Umbilical cord (tissue), 2 donors: ENCODE measurements at places on chromosomes 16 and 17.
A peak's percentile ranks its signal among the peaks of the same experiment; 100 is the strongest.

- DNase-seq = no peak
Observed at GRCh38 chr17:31565652-31566051, 174.2 kb downstream of the RAB11FIP4 start.

DNA sequence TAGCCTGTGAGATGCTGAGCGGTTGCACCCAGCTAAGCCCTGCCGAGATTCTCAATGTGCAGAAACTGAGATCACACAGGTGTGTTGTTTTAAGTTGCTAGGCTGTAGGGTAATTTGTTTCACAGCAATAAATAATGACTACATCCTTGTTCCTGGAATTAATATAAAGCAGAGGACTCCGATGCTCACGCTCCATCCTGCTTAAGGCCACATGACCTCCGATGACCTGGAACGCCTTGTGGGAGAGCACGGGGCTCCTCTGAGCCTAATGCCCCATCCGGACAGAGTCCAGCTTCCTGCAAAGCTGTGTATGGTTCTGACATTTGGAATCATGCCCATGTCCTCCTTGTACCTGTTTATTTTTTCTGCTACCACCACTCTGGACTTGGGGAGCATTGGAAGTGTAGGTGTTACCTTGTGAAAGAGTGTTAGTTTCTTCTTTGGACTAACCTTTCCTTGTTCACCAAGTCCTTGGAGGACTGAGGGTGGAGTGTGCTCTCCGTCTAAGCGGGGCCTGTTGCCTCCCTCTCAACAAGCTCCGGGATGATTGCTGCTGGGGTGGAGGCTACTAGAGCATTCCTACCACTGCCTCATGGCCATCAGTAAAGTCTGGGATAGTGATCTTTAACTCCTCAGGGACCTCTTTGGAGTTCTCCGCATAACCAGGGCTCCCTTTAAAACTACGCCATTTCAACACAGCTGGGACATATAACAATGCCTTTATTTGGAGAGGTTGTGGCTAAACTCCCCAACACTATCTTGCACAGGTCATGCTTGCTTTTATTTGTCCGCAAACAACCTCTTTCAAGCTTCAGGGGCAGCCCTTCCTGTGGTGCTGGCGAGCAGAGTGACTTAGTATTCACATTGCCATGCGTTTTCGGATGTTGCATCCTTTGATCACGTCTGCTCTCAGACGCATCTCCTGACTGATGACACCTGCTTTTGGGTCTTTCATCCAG, 125.4 kb downstream of the IRX3 start:
- DNase-seq = no peak

DNA sequence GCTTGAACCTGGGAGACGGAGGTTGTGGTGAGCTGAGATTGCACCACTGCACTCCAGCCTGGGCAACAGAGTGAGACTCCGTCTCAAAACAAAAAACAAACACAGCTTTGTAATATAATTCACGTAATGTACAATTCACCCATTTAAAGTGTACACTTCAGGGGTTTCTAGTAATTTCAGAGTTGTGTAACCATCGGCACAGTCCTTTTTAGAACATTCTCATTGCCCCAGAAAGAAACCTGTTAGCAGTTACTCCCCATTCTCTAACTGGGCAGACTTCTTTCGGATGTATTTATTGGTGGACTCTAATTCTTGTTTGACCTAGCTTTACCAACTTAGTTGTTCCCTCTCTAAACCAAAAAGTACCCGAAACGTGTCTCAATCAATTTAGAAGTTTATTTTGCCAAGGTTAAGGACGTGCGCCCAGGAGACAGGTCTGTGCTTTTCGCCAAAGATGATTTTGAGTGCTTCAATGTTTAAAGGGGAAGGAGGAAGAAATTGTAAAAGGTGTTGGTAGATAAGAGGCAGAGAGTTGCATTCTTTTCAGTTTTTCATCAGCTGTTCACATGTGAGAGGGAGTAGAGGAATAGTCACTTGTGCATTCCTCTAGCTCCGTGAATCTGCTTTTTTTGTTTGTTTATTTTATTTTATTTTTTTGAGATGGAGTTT, 175.3 kb downstream of the PRKCA start:
- DNase-seq = no peak

- DNase-seq = no peak
Observed at GRCh38 chr17:83200231-83200699, 120.9 kb downstream of the METRNL start.

DNA sequence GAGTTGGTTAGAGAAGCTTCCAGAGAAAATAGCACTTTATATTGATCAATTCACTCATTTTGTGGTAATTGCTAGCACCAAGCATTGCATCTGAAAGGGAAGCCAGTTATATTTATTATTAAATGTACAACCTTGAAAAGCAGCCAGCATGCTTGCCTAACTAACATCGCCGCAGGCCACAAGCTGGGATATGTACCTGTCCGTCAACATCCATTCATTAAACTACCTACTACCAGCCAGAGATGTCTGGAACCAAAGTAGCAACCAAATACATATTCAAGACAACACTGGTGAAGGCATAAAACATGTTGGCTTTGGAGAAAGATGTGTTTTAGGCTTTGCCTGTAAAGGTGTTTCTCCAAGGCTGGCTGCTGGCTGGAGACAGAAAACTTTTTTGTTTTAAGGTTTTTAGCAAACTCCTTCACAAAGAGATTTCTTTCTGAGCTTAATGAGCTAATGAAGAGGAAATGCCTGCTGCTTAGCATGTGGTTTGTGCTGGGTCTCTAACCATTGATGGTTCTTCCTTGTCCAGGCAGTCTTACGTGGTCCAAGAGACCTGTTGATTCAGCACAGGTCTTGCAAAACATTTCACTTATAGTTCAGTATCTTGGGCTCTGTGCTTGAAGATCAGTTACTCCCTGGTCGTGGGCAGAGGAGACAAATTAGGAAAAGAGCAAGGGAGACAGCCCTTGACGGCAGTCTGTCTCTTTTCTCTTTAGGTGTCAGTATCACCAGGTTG, 3.1 kb downstream of the ITPRIPL2 start:
- DNase-seq = no peak

GRCh38 chr16:79973320-79973719, 372.8 kb upstream of the MAF start:
- no peak for DNase-seq

GRCh38 chr16:79980650-79981521, 380.3 kb upstream of the MAF start:
- DNase-seq = no peak

GRCh38 chr16:77396461-77396860, 38.4 kb downstream of the ADAMTS18 start:
- DNase-seq = no peak

DNA sequence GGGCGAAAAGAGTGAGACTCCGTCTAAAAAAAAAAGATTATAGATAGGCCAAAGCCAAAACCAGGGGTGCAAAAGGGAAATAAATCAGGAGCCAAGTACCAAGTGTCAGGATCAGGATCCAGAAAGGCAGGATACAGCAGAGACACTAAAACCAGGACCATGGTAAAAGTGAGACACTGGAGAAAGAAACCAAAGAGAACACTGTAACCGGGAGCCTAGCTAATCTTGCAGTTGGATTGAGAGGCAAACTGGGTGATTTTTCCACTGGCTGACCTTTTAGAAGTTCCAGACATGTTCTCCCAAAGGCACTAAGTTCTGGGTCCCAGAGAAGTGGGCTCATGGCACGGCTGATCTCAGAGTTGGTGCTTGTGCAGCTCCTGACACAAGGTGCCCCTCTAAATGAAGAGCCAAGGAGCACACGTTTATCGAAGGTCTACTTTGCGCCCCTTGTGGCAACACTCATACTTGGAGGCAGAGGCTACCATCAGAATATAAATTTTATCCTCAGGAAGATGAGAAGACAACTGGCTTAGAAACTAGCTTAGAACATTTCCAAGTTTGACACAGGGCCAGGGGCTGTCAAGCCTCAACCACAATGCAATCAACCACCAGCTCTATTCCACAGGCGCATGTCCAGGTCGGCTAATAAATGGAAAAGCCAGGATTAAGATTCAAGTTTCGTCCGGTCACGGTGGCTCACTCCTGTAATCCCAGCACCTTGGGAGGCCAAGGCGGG, 27.5 kb upstream of the HELZ start:
- no peak for DNase-seq

DNA sequence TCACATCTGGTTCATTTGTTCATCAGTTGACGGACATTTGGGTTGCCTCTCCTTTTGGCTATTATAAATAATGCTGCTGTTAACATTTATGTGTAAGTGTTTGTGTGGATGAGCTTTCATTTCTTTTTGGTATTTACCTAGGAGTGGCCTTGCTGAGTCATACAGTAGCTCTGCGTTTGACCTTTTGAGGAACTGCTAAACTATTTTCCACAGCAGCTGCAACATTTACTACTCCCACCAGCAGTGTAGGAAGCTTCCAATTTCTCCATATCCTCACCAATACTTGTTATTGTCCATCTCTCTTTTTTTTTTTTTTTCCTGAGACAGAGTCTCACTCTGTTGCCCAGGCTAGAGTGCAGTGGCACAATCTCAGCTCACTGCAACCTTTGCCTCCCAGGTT, 20.7 kb upstream of the PLCG2 start:
- no peak for DNase-seq

GRCh38 chr17:72485596-72485995, 364.8 kb downstream of the SOX9 start:
- DNase-seq = no peak

DNA sequence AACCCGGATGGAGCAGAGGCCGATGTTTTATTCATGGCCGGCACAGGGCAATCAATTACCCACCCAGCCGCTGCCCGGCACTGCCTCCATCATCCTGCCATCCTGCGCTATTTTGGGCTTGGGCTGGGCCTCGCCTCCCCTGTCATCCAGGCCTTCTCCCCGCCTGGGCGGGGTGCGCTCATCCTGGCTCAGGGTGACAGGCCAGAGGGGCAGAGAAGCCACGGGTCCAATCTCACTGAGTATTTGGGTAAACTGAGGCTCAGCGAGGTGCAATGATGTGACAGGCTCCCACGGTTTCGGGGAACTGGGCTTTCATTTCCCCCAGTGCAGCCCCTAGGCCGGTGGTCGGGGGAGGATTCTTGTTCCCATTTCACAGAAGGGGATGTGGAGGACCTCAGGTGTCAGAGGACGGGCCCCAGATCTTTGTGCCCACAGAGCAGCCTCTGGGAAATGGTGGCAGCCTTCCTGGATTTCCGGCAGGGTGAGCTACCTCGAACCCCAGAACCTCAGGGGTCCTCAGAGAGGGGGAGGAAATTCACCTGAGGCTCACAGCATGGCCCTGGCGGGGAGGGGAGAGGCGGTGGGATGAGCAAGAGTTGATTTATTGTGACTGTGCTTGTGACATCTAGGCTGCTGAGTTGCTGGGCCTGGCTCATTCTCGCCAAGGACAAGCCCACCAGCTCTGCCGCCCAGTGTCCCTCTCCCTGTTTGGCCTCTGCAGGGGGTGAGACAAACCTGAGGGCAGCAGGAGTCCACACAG, 23.8 kb upstream of the KCNJ12 start:
- DNase-seq = no peak

GRCh38 chr17:8151120-8151640, 1.0 kb downstream of the PER1 start:
- DNase-seq = peak; percentile 94

GRCh38 chr16:73329358-73330286, 281.7 kb upstream of the ZFHX3 start:
- peak; percentile 52 for DNase-seq

GRCh38 chr17:82302568-82302963, 14.8 kb downstream of the CD7 start:
- no peak for DNase-seq

DNA sequence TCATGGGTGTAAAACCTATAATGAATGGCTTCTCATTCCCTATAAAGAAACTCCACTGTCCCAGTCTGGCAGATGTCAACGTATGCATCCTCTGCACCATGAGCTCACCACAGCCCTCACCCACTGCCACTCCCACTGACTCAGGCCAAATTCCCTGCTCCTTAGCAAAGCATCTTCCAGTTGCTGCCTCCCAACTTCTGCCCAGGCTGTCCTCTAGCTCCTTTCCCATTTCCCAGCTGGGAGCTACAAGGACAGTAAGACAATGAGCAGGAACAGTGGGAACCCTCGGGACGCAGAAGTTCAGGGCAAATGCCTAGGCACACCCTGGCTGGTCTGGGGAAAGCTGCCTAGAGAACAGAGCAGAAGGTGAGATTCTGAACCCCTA, 9.1 kb upstream of the THAP11 start:
- DNase-seq = peak; percentile 68

- DNase-seq = peak; percentile 86
Observed at GRCh38 chr17:2259769-2260536, 43.6 kb downstream of the SMG6 start.

DNA sequence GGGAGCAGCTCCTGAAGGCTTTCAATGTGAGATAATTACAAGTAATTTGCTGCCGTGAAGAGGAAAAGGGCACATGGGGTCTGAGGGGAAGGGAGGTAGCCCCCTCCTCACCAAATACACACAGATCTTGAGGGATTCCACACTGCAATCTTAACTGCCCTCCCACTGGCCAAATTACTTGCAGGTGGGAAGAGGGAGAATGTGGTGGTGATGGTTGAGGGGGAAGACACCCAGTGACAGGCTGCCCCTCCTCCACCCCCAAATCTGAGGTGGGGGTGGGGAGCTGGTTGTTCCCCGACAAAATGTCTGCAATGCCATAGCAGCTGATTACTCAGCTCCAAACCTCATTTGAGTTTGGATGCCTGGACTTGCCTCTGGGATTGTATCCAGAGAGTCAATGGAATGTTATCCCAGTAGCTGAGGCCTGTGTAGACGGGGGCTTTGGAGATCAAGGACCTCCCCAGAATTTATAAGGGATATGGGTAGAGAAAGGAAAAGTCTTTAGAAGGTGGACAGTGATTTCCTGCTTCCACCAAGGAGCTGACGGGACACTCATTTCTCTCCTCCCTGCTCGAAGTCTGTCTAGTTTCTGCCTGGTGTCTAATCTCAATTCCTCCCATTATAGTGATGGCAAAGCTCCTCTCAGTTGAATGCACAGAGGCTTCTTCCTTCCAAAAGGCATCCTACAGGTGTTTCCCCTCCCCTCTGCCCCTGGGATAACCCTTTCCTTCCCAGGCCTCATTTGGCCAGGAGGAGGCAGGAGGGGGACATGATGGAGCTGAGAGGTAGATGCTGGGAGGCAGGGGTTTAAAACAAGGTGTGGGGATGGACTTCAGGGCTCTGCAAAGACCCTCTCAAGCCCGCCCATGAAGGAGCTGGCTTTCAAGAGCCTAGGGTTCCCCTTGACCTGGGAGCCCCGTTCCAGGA, 8.7 kb downstream of the DLX4 start:
- no peak for DNase-seq

DNA sequence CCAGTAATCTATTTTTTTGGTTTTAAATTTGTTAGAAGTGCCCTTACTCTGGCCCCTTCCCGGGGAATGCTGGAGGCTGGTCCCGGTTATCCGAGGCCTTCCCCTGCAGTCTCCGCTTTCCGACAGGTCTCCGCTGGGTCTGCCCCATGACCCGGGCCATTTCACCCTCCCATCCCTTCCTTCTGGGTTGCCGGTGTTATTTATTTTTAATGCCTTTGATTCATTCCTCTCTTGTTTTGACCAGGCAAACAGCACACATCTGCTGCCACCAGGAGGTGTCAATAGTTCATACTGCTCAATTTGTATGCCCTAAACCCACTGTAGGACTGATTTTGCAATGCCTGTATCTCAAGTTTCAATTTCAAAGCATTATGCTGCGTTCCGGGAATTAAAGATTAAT, 113.2 kb upstream of the IRX5 start:
- DNase-seq = no peak
